HFFc6 (cell line): ENCODE measurements at places on chromosomes 11 and 22.

DNA sequence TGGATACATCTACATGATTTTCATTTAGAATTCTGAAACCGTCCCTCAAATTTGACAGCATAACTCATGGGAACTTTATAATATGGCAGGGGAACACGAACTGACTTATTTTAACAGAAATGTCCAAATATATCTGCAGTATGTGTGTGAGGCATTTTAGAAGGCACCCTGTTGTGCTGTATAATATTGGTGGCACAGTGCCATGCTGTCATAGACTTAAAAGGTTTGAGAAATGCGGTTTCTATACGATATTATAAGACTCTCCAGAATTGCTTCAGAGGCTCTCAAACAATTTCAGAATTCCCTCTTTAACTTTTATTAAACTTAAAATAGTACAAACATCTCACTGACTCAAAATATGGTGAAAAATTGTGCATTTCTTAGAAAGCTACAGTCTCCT is 181.6 kb downstream of the MSANTD4 start:
- no peak for DNase-seq

DNA sequence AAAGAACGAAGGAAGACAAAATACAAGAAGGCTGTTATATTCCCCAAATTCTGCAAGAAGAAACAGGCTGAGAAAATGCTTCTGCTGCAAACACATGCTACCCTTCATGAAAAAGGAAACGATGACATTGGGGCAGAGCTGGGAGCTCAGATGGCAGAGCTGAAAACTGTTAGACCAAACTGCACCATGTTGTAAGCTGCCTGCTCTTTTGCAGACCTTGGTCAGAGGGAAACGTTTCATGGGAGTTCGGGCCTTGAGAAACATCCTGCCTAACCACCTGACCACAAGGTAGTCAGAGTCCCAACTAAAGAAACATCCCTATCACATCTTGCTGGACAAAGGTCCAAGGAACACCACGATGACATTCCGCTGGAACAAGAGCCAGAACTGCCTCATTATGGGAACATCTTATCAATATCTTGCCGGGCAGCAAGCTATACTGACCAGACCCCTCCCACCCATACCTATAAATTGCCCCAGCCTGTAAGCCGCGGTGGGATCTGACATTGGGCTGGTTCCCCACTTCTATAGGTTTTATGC is 110.7 kb upstream of the CTSC start:
- no peak for DNase-seq

DNA sequence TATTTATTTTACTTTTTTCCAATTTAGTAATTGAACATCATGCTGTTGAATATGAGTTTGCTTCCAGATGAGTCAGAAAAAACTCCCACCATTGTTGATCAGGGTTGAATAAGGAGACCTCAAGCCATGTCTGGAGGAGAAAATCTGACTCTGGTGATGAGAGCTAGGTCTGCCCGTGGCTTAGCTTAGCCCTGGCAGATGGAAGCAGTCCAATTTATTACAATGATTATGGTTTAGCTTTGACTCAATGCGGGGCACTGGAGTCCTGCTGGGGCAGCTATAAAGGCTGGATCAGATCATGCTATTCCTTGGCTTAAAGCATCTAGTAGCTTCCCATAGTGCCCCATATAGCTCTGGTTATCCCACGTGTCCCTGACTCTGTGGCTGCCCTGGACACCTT is 506.5 kb downstream of the MN1 start:
- no peak for DNase-seq

DNA sequence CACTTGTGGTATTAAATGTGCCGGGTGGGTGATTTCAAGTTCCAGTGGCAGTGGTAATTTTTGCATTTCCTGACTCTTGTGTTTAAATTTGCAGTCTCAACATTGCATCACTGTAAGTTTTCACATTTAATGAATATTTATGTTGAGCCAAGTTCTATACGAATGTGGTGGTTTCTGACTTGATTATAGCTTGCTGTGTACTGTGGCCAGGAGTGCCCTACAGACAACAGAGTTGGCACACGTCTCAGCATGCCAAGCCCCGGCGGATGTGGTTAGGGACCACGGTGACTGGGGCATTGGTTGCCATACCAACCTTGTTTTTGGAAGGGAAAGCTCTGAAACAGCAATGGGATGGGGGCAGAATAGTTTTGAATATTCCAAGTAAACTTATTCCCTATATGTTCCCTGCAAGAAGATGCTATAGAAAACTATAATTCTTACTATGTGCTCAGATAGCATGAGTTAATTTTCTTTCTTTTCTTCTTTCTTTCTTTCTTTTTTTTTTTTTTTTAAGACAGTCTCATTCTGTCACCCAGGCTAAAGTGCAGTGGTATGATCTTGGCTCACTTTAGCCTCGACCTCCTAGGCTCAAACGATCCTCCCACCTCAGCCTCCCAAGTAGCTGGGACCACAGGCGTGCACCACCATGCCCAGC is 16.0 kb downstream of the ZNRF3 start:
- no peak for DNase-seq

GRCh38 chr22:24514241-24515026 is 19.3 kb downstream of the UPB1 start:
- DNase-seq = no peak

DNA sequence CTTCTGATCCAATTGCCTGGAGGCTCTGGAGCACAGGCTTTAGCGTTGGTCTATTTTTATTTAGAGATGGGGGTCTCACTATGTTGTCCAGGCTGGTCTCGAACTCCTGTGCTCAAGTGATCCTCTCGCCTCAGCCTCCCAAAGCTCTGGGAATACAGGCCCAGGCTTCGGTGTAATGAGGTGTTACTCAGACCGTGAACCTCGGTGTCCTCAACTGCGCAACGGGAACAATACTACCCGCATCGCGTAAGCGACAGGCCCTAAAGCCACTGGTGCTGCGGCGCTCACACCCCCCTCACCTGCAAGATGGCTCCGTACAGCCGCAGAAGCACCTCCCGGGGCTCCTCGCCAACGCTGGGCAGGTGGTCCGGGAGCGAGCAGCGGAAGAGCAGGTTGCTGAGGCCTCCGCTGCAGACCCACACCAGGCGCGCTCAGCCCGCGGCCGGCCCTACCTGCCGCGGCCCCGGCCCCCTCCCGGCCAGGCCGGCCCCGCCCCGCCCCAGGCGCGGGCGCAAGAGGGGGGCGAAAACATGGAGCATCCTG is 628 bp downstream of the CHKB start:
- no peak for DNase-seq

- no peak for DNase-seq
These were observed 19.8 kb downstream of the SPECC1L start for GRCh38 chr22:24290459-24290858.

DNA sequence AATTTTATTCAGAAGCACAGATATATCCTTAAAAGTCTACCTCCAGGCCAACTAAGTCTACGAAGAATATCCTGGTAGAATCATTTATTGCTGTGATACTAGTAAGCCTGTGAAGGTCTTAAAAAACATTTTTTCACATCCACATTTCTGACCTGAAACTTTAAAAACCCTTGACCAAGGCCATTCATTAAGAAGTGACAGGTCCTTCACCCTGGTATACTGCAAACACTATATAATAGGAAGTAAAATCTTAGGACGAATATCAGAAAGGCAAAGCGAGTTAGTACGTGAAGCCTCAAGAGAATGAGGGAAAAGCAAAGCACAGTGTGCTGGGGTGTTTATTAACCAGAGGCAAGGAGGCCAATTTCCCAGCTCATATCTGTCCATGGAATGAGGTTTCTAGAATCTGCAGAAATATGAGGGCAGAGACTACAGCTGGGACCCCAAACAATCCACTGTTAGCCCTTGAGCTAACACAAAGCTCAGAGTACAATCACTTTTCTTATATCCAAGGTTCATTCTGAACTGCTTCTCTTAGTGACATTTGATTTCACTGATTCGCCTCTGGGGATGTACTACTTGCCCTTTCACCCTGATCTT is 71.0 kb downstream of the AMBRA1 start:
- DNase-seq = no peak

GRCh38 chr11:84390441-84391078 is 1104.4 kb upstream of the CCDC90B start:
- DNase-seq = no peak

- DNase-seq = no peak
These were observed 211.9 kb downstream of the BLID start for GRCh38 chr11:121904148-121904547.

GRCh38 chr11:15266999-15267398 is 152.3 kb downstream of the INSC start:
- no peak for DNase-seq
